Cardiac fibroblast (primary cell): ENCODE measurements at places on chromosomes 6 and 20.
A peak's percentile ranks its signal among the peaks of the same experiment; 100 is the strongest.

- peak; percentile 3 for DNase-seq
Observed at GRCh38 chr6:170137176-170137891, 153.5 kb downstream of the DLL1 start.

DNA sequence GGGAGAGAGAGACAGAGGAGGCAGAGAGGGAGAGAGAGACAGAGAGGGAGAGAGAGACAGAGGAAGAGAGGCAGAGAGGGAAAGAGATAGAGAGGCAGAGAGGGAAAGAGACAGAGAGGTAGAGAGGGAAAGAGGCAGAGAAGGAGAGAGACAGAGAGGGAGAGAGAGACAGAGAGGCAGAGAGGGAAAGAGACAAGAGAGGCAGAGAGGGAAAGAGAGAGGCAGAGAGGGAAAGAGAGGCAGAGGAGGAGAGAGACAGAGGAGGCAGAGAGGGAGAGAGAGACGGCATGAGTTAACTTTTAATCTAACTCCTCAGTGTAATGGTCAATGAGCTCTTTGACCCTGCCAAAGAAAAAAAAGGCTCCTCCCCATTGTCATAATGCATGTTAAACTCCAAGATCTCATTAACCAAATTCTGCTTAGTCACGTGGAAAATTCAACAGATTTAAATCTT is 7.1 kb downstream of the ELOVL2 start:
- DNase-seq: no peak

DNA sequence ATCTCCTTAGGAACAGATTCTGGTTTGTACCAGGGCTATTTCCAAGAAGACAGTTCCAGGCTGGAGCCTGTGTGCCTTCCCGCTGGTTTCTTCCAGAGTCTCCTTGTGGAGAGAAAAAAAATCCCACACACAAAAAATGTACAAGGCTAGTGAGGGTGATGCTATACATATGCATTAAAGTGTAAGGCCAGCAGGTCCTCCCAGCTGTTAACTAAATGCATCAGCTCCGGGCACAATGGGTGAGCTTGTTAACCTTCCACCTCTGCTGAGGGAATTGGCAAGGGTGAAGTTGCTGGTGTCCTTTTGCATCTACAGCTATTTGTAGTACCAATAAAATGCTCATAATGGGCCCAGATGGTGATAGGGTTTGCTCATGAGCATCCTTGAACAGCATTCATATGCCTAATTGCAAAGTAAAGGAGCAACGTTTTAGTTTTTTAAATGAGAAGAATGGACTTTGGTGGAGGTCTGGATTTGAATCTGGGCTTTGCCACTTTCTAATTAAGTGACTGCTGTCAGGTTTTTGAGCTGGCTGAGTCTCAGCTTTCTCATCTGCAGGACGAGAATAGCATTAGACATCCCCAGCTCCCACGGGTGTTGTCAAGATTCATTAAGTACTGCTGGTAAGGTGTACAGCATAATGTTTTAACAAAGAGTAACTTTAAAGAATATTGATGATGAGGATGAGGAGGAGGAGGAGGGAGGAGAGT is 361.8 kb downstream of the QKI start:
- no peak for DNase-seq

- no peak for DNase-seq
Observed at GRCh38 chr6:147192278-147192911, 11.8 kb upstream of the STXBP5 start.

- DNase-seq: no peak
Observed at GRCh38 chr6:128499079-128499731, 21.2 kb downstream of the PTPRK start.
